T-cell (primary cell): ENCODE measurements at places on chromosomes 4 and X.

DNA sequence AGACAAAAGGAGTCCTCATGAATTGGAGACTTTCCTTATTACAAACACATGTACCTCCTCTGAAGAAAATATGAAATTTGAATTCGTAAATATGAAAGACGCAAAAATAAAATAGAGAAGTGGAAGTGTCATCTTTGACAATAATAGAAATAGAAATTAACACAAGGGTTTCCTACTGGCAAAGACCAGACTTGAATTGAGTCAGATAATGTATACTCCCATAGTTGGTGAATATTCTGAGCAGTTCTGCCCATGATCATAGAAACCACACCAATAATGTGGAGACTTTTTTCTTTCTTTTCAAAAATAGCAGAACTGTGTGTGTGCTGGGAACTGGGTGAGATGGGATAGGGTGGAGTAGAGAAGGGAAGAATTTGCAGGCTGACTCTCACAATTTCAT lies 277.7 kb upstream of the TET2 start:
- no peak for DNase-seq

DNA sequence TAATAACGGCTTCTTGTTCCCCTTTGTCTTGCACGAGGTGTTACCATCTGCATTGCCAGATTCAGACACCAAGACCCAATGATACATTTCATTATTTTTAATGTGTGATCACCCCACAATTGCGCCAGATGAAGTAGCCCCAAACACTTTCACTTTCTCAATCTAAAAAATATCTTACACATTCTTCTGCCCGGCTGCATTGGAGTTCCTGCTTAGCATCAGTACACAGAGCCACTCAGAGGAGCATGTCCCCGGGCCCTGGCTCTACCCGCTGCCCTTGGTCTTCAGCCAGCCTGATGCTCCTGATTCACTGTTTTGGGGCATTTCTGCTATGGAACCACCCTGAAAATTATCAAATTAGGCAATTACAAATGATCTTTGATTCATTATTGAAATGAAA lies 66.0 kb upstream of the TENM3 start:
- no peak for DNase-seq

- DNase-seq, result no peak
These were observed 207.6 kb downstream of the THOC2 start for GRCh38 chrX:123525123-123525725.

DNA sequence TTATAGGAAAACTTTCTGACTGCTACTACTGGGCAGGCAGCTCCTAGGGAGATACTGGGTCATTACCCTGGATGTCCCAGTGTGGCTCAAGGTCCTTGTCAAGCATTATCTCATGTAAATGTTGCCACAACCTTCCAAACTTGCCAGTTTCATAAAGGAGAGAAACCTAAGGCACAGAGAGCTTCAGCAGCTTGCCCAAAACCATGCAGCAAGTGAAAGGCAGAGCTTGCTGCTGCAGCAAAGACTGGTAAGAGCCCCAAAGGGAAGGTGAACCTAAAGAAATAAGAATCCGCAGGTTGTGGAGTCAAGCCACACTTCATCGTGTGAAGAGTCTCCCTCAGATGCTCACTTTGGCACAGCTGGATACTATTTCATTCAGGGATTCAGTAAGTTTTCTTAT lies 2.3 kb downstream of the MPP1 start:
- no peak for DNase-seq

DNA sequence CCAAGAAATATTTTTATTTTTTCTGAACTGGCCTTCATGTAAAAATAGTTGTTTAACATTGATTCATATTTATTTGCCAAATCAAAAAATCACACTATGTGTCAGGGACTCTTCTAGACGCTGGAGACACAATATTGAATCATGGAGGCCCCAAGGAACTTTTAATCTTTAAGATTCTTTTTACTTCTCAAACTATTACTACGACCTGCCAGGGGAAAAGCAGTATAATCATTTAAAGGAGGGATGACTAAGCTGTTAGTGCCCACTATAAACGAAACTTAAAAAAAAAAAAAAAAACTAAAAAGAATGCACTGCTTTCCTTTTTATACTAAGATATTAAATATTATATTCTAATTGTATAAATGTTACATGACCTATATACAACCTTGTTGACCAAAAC lies 84.7 kb downstream of the PPA2 start:
- DNase-seq, result no peak

DNA sequence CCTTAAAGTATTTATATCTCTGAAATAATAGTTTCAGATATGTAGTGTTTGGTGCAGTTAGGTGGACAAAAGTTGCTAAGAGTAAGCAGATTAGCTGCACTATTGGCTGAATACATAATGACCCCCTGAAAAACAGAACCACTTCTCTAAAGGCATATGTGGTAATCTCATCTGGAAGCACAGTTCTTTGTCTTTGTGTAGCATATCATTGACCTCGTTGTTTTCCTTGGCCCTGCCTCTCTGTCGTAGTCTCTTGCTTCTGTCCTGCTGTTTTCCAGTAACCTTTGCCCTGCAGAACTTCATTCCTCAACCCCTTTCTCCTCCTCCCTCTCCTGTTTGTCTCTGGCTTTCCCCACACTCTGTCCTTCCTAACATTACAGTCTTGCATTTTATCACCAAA lies 41.4 kb downstream of the JADE3 start:
- no peak for DNase-seq
